T-helper 17 cell (primary cell): ENCODE measurements at places on chromosomes 5 and 9.

- DNase-seq = no peak
Measured at GRCh38 chr5:172715931-172716682, 54.9 kb downstream of the DUSP1 start.

DNA sequence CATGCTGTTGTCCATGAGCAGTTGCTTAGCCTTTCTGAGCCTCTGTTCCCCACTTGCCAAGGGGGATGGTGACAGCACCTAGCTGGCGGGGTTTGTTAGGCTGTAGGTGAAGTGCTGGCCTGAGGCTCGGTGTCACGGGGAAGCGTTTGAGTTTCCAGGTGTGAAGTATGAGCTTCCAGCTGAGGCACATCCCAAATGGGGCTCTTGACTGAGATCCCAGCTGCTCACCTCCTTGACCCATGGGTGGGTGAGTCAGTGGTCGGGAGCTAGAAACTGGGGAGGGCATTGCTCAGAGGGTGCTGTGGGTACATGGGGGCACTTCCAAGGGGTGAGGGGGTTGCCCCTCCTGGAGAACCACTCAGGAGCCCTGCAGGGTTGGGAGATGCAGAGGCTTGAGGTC, 26.4 kb upstream of the RNF130 start:
- no peak for DNase-seq

GRCh38 chr5:88940713-88941112, 57.7 kb upstream of the MEF2C start:
- no peak for DNase-seq

DNA sequence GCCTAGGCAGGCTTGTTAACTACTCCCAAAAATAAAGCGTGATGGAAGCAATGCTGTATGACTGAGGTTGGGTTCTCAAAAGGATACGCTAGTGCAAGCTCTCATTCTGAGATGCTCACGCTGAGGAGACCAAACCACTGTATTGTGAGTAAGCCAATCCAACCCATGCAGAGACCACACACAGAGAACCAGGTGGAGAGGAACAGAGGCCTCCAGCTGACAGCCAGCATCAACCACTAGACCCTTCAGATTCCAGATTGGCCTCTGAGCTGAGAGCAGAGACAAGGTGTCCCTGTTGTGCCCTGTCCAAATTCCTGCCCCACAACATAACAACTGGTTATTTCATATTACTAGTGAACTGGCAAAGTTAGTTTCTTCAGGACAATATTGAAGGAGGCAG, 4.5 kb downstream of the TSTD2 start:
- no peak for DNase-seq

DNA sequence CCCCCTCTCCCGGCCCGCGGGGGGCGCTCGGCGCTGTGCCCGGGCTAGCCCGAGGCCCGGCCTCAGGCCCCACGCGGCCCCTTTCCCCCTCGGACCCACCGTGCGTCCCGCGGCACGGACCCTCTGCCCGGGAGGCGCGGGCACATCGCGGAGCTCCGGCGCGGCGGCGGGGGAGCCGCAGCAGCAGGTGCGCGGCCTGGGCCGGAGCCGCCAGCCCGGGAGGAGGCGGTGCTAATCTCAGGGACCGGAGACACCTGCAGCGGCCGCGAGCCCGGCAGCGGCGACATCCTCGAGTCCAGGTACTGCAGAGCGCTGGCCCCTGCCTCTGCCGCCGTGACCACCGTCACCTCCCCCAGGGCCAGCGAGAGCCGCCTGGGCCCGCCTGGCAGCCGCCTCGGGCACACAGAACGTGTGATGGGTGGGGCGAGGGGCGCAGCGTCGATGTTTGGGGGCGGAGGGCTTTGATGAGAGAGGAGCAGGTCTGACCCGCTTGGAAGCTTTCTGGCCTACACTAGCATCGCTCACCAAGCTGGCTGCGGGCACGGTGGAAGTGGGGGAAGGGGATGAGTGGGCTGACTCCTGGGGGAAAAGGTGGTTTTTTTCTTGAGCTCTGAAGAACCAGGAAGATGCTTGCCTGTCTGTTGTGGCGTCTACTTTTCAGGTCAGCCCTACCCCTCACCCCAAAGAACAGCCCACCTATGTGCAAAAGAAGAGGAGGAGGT, 524 bp downstream of the CYFIP2 start:
- DNase-seq = peak; percentile 47
